ENCODE measurements at places on chromosomes 3 and 15. TPM values are rescaled to one million over a fixed set of nuclear protein-coding genes. Genes with fewer than 3 reads are reported as not detected.

GRCh38 chr3:123025642-123026521 is 1.7 kb downstream of the SEMA5B start:
- DNase-seq = no peak
- H3K27me3 ChIP-seq = peaks cover 77% of the 10 kb centered on the region
- no peak overlapping the region for H3K27ac ChIP-seq
- H3K36me3 ChIP-seq = peaks cover 2% of the 10 kb centered on the region
- peaks cover 16% of the 10 kb centered on the region for H3K4me1 ChIP-seq
- H3K4me3 ChIP-seq = no peak overlapping the region

DNA sequence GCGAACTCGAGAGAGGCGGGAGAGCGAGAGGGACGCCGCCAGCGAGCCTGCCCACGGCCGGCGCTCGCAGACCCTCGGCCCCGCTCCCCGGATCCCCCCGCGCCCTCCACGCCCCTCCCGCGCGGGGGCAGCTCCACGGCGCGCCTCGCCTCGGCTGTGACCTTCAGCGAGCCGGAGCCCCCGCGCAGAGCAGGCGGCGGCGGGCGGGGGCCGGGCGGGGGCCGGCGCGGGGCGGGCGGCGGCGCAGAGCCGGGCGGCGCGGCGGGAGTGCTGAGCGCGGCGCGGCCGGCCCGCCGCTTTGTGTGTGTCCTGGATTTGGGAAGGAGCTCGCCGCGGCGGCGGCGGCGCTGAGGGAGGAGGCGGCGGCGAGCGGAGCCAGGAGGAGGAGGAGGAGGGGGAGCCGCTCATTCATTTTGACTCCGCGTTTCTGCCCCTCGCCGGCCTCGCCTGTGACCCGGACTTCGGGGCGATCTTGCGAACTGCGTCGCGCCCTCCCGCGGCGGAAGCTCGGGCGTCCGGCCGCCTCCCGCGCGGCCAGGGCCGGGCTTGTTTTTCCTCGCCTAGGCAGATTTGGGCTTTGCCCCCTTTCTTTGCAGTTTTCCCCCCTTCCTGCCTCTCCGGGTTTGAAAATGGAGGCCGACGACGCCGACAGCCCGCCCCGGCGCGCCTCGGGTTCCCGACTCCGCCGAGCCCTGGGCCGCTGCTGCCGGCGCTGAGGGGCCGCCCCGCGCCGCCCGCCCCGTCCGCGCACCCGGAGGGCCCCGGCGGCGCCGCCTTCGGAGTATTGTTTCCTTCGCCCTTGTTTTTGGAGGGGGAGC is 524 bp downstream of the IGF1R start:
- H3K27me3 ChIP-seq = peaks cover 40% of the 10 kb centered on the region
- peak overlapping the region; percentile 81 for H3K27ac ChIP-seq
- peak; percentile 40 for DNase-seq
- H3K36me3 ChIP-seq = peaks cover 3% of the 10 kb centered on the region

- H3K4me1 ChIP-seq = peaks cover 2% of the 10 kb centered on the region
- H3K27me3 ChIP-seq = no peaks in the 10 kb centered on the region
- no peak overlapping the region for H3K4me3 ChIP-seq
- no peaks in the 10 kb centered on the region for H3K36me3 ChIP-seq
- DNase-seq = no peak
These were observed 227.6 kb downstream of the KLF13 start for GRCh38 chr15:31554261-31554660.

GRCh38 chr15:80929225-80929624 is 60.4 kb downstream of the MESD start:
- no peaks in the 10 kb centered on the region for H3K27me3 ChIP-seq
- no peaks in the 10 kb centered on the region for H3K4me1 ChIP-seq
- H3K4me3 ChIP-seq = no peak overlapping the region
- H3K36me3 ChIP-seq = no peaks in the 10 kb centered on the region

GRCh38 chr3:9135930-9136525 is 113.4 kb downstream of the SRGAP3 start:
- no peaks in the 10 kb centered on the region for H3K36me3 ChIP-seq
- peaks cover 1% of the 10 kb centered on the region for H3K4me1 ChIP-seq
- peaks cover 55% of the 10 kb centered on the region for H3K27me3 ChIP-seq
- H3K4me3 ChIP-seq = peak overlapping the region; percentile 19

GRCh38 chr3:39415983-39416382 is 9.5 kb downstream of the RPSA start:
- H3K27ac ChIP-seq = peak overlapping the region; percentile 57
- H3K27me3 ChIP-seq = no peaks in the 10 kb centered on the region
- no peak overlapping the region for H3K4me3 ChIP-seq
- DNase-seq = no peak
- peaks cover 16% of the 10 kb centered on the region for H3K4me1 ChIP-seq

- H3K4me1 ChIP-seq = no peaks in the 10 kb centered on the region
- H3K4me3 ChIP-seq = no peak overlapping the region
- no peak for DNase-seq
These were observed 219.3 kb downstream of the EBLN2 start for GRCh38 chr3:73280746-73281145.

GRCh38 chr3:140014831-140015495 is 80.0 kb downstream of the CLSTN2 start:
- no peaks in the 10 kb centered on the region for H3K27me3 ChIP-seq
- H3K36me3 ChIP-seq = no peaks in the 10 kb centered on the region
- DNase-seq = no peak
- H3K4me3 ChIP-seq = no peak overlapping the region

DNA sequence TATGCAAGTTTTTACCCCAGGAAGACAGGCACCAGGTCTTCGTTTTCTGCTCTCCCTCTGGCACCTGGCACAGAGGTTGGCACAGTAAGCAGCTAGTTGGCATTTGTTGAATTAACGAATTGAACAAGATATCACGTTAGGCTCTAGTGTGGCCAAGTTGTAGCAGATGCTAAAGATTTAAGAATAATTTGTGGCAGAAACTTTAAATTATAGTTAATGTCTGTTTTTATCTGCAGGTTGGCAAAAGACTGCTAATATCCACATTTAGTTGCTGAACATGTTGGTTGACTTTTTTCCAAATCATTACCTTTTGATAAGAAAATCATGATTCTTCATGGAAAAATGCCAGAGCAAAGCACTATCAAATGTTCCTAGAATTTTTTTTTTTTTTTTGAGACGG is 8.1 kb downstream of the CHRNA5 start:
- H3K27ac ChIP-seq = no peak overlapping the region
- no peaks in the 10 kb centered on the region for H3K36me3 ChIP-seq

- no peaks in the 10 kb centered on the region for H3K4me1 ChIP-seq
- H3K27ac ChIP-seq = no peak overlapping the region
- no peaks in the 10 kb centered on the region for H3K27me3 ChIP-seq
- no peak for DNase-seq
- H3K4me3 ChIP-seq = no peak overlapping the region
These were observed 124.2 kb downstream of the SATB1 start for GRCh38 chr3:18300916-18301315.

- H3K4me3 ChIP-seq = no peak overlapping the region
- peaks cover 3% of the 10 kb centered on the region for H3K27me3 ChIP-seq
- DNase-seq = no peak
- peaks cover 11% of the 10 kb centered on the region for H3K4me1 ChIP-seq
These were observed 100.0 kb downstream of the MAGI1 start for GRCh38 chr3:65938676-65939075.

Gene ZNF860
- not detected for total RNA-seq

Gene TMEM43
- total RNA-seq = 28.8 TPM

Gene RPL32
- total RNA-seq = 1,764 TPM

Gene PSTPIP1
- total RNA-seq = 212 TPM
